ENCODE measurements at places on chromosomes 11 and 22. TPM values are rescaled to one million over a fixed set of nuclear protein-coding genes. Genes with fewer than 3 reads are reported as not detected.
A peak's percentile ranks its signal among the peaks of the same experiment; 100 is the strongest.

- no peaks in the 10 kb centered on the region for H3K36me3 ChIP-seq
- no peaks in the 10 kb centered on the region for H3K27me3 ChIP-seq
- DNase-seq = no peak
- H3K27ac ChIP-seq = no peak overlapping the region
These were observed 91.5 kb downstream of the CELSR1 start for GRCh38 chr22:46445771-46446420.

The GRK3 gene
- total RNA-seq = 11.4 TPM

DNA sequence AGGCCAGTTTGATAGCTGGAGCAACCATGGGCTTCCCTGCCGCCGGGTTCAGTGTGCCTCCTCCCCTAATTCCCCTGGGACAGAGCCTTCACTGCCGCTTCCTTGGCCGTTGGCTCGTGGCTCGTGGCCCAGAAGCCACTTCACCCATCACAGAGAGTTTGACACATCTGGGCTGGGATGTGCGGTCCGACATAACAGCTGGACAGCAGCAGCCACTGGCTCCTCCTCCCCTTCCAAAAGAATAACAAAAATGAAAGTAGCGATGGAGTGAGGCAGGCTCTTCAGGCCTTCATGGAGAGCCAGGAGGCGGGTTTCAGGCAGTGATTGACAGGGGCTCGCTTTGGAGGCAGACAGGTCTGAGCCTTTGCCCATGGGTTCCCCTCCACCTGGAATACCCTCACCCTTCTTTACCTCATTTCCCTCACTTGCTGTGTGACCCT lies 8.2 kb downstream of the CREB3L1 start:
- no peaks in the 10 kb centered on the region for H3K27me3 ChIP-seq
- DNase-seq = peak; percentile 62
- H3K4me1 ChIP-seq = no peaks in the 10 kb centered on the region
- H3K4me3 ChIP-seq = no peak overlapping the region

- no peaks in the 10 kb centered on the region for H3K36me3 ChIP-seq
- no peak overlapping the region for H3K27ac ChIP-seq
- no peak for DNase-seq
These were observed 27.3 kb downstream of the SCGB1A1 start for GRCh38 chr11:62446091-62446490.

- no peaks in the 10 kb centered on the region for H3K27me3 ChIP-seq
- no peaks in the 10 kb centered on the region for H3K4me1 ChIP-seq
- H3K4me3 ChIP-seq = no peak overlapping the region
- no peaks in the 10 kb centered on the region for H3K36me3 ChIP-seq
These were observed 122.0 kb upstream of the ZC3H12C start for GRCh38 chr11:109971184-109971523.

The SLC22A8 gene
- total RNA-seq = not detected

The FDXACB1 gene
- total RNA-seq = 1.4 TPM

DNA sequence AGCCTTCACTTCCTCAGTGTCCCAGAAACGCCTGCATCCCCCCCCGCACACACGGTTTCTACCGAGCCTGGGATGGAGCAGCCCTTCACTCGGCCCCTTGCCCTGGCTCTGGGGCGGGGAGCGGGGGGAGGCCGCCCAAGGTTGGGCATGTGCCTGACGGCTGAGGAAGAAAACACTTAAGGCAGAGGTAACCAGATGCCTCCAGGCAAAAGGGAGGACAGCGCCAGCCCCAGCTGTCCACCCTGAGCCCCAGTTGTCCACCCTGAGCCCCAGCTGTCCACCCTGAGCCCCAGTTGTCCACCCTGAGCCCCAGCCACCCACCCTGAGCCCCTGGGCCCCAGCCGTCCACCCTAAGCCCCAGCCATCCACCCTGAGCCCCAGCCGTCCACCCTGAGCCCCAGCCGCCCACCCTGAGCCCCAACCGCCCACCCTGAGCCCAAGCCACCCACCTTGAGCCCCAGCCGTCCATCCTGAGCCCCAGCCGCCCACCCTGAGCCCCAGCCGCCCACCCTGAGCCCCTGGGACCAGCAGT lies 3.8 kb upstream of the TTLL8 start:
- no peaks in the 10 kb centered on the region for H3K4me1 ChIP-seq
- no peaks in the 10 kb centered on the region for H3K27me3 ChIP-seq
- no peak for DNase-seq
- H3K36me3 ChIP-seq = no peaks in the 10 kb centered on the region

- H3K4me3 ChIP-seq = no peak overlapping the region
- peaks cover 11% of the 10 kb centered on the region for H3K4me1 ChIP-seq
- no peaks in the 10 kb centered on the region for H3K36me3 ChIP-seq
- H3K27ac ChIP-seq = peak overlapping the region; percentile 72
- no peak for DNase-seq
- H3K27me3 ChIP-seq = no peaks in the 10 kb centered on the region
These were observed 6.4 kb downstream of the CLMP start for GRCh38 chr11:123188508-123189165.

- no peaks in the 10 kb centered on the region for H3K36me3 ChIP-seq
- H3K4me1 ChIP-seq = no peaks in the 10 kb centered on the region
- DNase-seq = no peak
These were observed 41.8 kb downstream of the BARX2 start for GRCh38 chr11:129417458-129417857.

DNA sequence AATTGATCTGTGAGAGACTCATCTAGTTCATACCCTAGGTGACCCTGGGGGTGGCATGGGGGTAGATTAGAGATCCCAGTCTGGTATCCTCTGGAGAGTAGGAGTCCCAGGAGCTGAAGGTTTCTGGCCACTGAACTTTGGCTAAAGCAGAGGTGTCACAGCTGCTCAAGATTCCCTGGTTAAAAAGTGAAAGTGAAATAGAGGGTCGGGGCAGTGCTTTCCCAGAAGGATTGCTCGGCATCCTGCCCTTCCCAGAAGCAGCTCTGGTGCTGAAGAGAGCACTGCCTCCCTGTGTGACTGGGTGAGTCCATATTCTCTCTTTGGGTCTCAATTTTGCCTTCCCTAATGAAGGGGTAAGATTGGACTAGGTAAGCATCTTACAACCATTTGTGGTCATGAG lies 653 bp downstream of the IL18BP start:
- DNase-seq = peak; percentile 78
- no peaks in the 10 kb centered on the region for H3K4me1 ChIP-seq
- no peaks in the 10 kb centered on the region for H3K27me3 ChIP-seq
- H3K36me3 ChIP-seq = peaks cover 3% of the 10 kb centered on the region

DNA sequence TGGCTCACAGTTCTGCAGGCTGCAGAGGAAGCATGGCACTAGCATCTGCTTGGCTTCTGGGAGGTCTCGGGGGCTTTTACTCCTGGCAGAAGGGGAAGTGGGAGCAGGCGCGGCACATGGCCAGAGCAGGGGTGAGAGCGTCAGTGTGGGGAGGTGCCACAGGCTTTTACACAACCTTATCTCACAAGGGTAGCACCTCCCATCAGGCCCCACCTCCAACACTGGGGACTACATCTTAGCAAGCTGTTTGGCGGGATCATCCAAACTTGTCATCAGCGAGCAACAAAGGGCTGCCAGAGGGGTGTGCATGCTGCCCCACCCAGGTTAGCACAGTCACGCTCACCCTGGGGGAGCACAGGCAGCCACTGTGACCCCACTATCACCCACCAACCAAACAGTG lies 18.9 kb upstream of the YPEL1 start:
- H3K27me3 ChIP-seq = no peaks in the 10 kb centered on the region
- peak; percentile 77 for DNase-seq
- H3K4me3 ChIP-seq = no peak overlapping the region
- no peaks in the 10 kb centered on the region for H3K4me1 ChIP-seq
- H3K27ac ChIP-seq = no peak overlapping the region

- no peaks in the 10 kb centered on the region for H3K4me1 ChIP-seq
- no peaks in the 10 kb centered on the region for H3K27me3 ChIP-seq
- no peaks in the 10 kb centered on the region for H3K36me3 ChIP-seq
- DNase-seq = no peak
- no peak overlapping the region for H3K27ac ChIP-seq
These were observed 9.1 kb upstream of the SERHL2 start for GRCh38 chr22:42544686-42545085.

DNA sequence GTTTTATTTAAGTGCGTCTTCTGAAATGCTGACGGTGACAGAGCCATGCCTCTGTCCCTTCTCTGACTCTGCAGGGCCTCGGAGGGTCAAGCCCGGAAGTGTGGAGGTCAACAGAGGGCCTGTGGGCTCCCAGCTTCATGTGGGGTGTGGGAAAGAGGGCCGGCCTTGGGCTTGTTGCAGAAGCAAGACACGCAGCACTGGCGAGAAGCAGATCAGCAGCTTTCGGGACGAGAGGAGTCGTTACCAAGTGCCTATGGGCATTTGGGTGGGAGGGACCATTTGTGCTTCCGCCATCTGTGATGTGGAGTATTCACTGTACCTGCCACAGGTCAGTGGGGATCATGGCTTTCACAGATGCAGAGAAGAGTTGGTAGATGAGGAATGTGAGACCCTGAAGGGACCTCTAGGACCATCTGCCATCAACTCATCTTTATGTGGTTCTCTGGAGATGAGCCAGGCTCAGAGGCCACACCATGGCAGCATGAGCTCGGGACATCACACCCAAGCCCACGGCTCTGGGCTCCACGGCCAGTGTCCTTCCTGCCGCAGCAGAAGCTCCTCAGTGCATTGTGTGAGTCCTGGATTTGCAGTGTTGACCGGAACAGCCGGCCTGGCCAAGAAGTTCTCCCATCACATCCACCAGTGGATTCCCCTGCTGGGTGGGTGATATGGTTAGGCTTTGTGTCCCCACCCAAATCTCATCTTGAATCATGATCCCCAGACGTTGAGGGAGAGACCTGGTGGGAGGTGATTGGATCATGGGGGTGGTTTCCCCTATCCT lies 590.7 kb downstream of the TBC1D22A start:
- no peak overlapping the region for H3K4me3 ChIP-seq
- no peak overlapping the region for H3K27ac ChIP-seq
- H3K4me1 ChIP-seq = no peaks in the 10 kb centered on the region
- no peak for DNase-seq

GRCh38 chr11:38411149-38411548 lies 1813.1 kb upstream of the RAG2 start:
- H3K4me3 ChIP-seq = no peak overlapping the region
- no peaks in the 10 kb centered on the region for H3K36me3 ChIP-seq
- no peaks in the 10 kb centered on the region for H3K4me1 ChIP-seq
- no peaks in the 10 kb centered on the region for H3K27me3 ChIP-seq
- DNase-seq = no peak
- no peak overlapping the region for H3K27ac ChIP-seq

- no peak for DNase-seq
- no peaks in the 10 kb centered on the region for H3K27me3 ChIP-seq
- no peaks in the 10 kb centered on the region for H3K36me3 ChIP-seq
- no peak overlapping the region for H3K27ac ChIP-seq
These were observed 960 bp upstream of the CADM1 start for GRCh38 chr11:115505175-115505574.

DNA sequence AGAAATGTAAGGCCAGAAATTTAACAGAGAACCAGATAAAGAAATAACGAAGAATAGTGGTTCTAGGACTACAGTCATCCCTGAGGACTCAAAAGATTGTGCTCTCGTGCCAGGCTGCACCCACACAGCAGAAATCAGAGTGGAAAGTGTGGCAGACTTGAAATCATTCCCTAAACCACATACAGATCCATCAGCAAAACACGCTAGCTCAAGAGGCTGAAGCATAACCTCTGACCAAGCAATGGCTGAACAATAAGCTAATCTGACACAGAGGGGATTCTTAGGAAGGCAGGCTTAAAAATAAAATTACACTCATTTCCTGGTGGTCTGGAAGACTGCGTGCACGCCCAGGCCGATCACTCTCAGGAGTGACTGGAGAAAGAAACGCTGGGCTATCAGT lies 19.0 kb downstream of the NCF4 start:
- H3K36me3 ChIP-seq = no peaks in the 10 kb centered on the region
- H3K4me1 ChIP-seq = no peaks in the 10 kb centered on the region
- no peaks in the 10 kb centered on the region for H3K27me3 ChIP-seq
- no peak for DNase-seq

The CFAP300 gene
- 5.4 TPM for total RNA-seq

- no peaks in the 10 kb centered on the region for H3K36me3 ChIP-seq
- DNase-seq = no peak
- no peaks in the 10 kb centered on the region for H3K27me3 ChIP-seq
- no peak overlapping the region for H3K27ac ChIP-seq
These were observed 190.7 kb downstream of the UVRAG start for GRCh38 chr11:76005756-76006155.

GRCh38 chr11:2157294-2158040 lies 3.5 kb downstream of the INS start:
- no peak overlapping the region for H3K4me3 ChIP-seq
- H3K27ac ChIP-seq = no peak overlapping the region
- no peaks in the 10 kb centered on the region for H3K27me3 ChIP-seq
- H3K36me3 ChIP-seq = no peaks in the 10 kb centered on the region

The APOL3 gene
- total RNA-seq = 113 TPM

GRCh38 chr11:66407651-66408050 lies 13.2 kb upstream of the NPAS4 start:
- no peak for DNase-seq
- no peaks in the 10 kb centered on the region for H3K4me1 ChIP-seq
- H3K36me3 ChIP-seq = no peaks in the 10 kb centered on the region
- no peak overlapping the region for H3K27ac ChIP-seq

The INSC gene
- total RNA-seq = 1.3 TPM

The IGSF22 gene
- 0.30 TPM for total RNA-seq

The CAT gene
- 51.5 TPM for total RNA-seq

The NRXN2 gene
- 21.6 TPM for total RNA-seq

GRCh38 chr11:102293873-102294601 lies 23.2 kb upstream of the BIRC3 start:
- H3K27ac ChIP-seq = no peak overlapping the region
- no peaks in the 10 kb centered on the region for H3K27me3 ChIP-seq
- no peak overlapping the region for H3K4me3 ChIP-seq
- H3K4me1 ChIP-seq = peaks cover 2% of the 10 kb centered on the region
- no peaks in the 10 kb centered on the region for H3K36me3 ChIP-seq

DNA sequence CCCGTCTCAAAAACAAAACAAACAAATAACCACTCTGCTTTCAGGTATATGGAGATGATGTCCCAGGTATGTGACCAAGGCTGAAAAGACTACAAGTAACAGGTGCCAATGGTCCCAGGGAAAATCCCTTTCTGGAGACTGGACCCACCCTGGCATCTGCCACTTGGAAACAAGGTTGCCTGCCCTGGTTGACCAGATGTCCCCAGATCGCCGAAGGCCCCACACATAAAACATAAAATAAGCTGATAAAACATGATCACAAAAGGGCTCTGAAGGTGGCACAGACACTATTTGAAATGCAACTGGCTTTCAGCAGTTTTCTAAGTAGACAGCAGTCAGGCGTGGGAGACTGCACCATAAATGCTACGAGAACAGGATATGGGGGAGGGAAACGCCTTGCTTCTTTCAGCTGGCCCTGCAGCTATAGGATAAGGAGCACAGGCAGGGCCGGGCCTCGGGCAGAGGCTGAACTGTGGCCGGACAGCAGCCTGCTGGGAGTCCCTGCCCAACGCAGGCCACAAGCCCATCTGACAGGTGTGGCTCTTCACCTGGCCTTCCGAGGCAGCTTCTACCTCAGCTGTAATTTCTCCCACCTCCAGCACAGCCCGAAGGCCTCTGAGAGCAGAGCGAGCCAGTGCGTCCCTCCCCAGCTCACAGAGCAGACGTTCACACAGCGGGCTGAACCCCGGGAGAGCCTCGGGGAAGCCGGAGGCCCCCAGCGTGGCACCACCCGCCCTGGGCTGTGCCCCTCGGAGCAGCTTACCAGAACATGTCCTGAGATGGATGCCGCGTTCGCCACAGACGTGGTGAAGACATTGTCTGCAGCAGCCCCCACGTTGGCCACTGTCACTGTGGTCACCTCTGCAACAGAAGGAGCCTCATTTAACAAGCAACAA lies 4.0 kb downstream of the DEAF1 start:
- H3K4me3 ChIP-seq = no peak overlapping the region
- H3K27me3 ChIP-seq = no peaks in the 10 kb centered on the region
- H3K36me3 ChIP-seq = peaks cover 4% of the 10 kb centered on the region
- H3K4me1 ChIP-seq = no peaks in the 10 kb centered on the region
- no peak overlapping the region for H3K27ac ChIP-seq
